Gastroesophageal sphincter (tissue), 4 donors: ENCODE measurements at places on chromosomes 2 and 18. TPM values are rescaled to one million over a fixed set of nuclear protein-coding genes. Genes with fewer than 3 reads are reported as not detected.

The IHH gene
- not detected for total RNA-seq

The NGEF gene
- not detected for total RNA-seq

The FSHR gene
- total RNA-seq: not detected

The DSC3 gene
- total RNA-seq: 0.27 TPM

The TBR1 gene
- not detected for total RNA-seq

The ACVR1C gene
- total RNA-seq: 1.2 TPM

The SERPINB13 gene
- total RNA-seq: 7.0 TPM

The RNASEH1 gene
- 32.7 TPM for total RNA-seq

The SLC14A1 gene
- total RNA-seq: 2.3 TPM

The FIGN gene
- total RNA-seq: 17.5 TPM

The APLF gene
- total RNA-seq: 5.5 TPM

The OSR1 gene
- total RNA-seq: 56.0 TPM

The EIF2AK3 gene
- 14.1 TPM for total RNA-seq

The RAB17 gene
- total RNA-seq: 3.8 TPM

The SCYGR4 gene
- 0.62 TPM for total RNA-seq

The FBLN7 gene
- not detected for total RNA-seq

The ZNF512 gene
- total RNA-seq: 52.1 TPM

The DSG2 gene
- 1.4 TPM for total RNA-seq

The RAD51AP2 gene
- total RNA-seq: not detected
